Stimulated activated CD4-positive, alpha-beta T cell treated with anti-CD3 and anti-CD28 coated beads, Interleukin-15, amount 100 ng/mL, for 1 hour (primary cell): ENCODE measurements at places on chromosomes 7 and 10.

GRCh38 chr10:104322416-104322782, 15.9 kb downstream of the ITPRIP start:
- DNase-seq = no peak

- no peak for DNase-seq
Measured at GRCh38 chr7:44275957-44276570, 49.3 kb downstream of the CAMK2B start.

DNA sequence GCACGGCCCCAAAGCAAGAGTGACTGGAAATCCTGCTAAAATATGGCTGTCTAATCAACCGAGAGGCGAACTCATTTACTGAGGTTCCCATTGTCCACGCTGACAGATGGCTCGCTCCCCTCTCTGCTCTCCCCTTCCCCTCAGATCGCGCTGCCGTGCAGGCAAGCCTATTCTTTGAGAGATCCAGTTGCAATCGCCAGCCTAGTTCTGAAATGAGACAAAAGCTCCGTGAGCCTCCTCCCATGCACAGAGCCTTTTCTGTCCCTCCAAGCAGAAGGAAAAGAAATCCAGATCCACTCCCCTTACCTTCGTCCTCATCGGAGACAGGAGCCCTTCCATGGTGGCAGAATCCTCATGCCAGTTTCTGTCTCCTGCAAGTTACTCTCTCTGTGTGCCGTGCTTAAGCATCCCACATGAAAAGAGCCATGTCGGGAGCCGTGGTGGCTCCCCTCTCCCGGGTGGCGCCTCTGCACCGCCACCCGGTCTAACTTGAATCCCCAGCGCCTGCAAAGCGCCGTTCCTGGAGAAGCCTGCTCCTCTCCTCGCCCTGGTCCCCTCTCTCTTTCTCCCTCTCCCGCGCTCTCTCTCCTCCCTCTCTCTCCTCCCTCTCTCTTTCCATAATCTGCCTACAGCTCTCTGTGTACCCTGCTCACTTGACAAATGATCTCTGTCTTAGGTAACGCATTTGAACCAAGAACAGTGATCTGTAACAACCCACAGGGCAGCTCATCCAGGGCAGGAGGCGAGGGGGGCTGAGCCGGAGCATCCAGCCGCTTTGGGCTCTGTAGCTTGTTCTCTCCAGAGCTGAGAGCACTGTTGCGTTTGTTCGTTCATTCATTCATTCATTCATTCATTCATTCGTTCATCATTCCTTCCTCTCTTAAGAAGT, 156.8 kb downstream of the FRMD4A start:
- DNase-seq = no peak

- no peak for DNase-seq
Measured at GRCh38 chr10:43682956-43683355, 34.3 kb upstream of the ZNF32 start.

DNA sequence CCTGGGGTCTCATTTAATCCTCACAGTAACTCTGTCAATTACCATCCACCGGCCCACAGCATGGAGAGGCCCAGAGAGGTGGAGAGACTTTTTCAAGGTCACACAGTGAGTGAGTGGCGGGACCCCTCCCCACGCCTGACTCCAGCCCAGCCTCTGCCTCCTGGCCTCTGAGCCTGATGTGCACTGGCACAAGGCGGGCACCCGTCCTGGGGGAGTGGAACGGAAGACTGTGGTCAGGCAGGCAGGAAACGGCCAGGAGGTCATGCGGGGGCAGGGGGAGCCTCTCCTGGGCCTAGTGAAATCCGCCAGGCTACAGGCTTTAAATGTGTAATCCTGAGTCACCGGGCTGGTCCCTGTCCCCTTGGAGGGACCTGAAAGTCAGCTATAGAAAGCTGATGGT, 32.2 kb downstream of the ZCCHC24 start:
- no peak for DNase-seq

- no peak for DNase-seq
Measured at GRCh38 chr7:36279200-36279925, 110.3 kb upstream of the ANLN start.

DNA sequence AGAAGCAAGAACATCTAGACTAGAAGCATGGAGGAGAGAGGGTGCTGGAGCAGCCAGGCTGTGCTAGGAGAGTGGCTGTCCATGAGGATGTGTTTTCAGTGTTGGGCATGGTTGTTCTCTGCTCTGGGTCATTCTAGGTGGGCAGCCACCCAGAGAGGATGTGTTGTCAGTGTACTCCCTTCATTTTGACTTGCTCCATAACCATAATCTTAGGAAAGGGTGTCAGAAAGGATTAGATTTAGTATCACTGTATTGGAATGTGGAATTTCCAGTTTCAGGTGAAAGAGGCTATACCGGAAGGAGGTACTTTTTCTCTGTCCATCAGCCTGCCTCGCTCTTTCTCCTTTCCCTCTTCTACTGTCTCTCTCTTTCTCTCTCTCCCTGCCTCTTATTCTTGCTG, 474.5 kb upstream of the PODXL start:
- DNase-seq = no peak

- DNase-seq = no peak
Measured at GRCh38 chr10:115092555-115093285, 445 bp upstream of the ATRNL1 start.

GRCh38 chr7:28180031-28180363, 598 bp downstream of the JAZF1 start:
- no peak for DNase-seq

GRCh38 chr10:48511066-48511874, 93.6 kb downstream of the ARHGAP22 start:
- no peak for DNase-seq

DNA sequence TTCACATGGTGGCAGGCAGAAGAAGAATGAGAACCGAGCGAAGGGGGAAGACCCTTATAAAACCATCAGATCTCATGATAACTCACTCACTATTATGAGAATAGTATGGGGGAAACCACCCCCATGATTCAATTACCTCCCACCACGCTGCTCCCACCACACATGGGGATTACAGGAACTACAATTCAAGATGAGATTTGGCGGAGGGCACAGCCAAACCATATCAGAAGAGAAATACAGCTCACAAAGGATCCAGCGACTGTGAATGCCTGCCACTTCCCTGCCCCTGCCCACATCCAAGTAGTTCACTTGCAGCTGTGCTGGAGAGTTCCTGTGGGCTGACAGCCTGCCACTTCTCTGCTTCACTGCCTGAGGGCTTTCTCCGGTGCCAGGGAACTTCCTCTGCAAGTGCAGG, 148.7 kb downstream of the C7orf25 start:
- no peak for DNase-seq
